ENCODE measurements at places on chromosomes 7 and 10.

DNA sequence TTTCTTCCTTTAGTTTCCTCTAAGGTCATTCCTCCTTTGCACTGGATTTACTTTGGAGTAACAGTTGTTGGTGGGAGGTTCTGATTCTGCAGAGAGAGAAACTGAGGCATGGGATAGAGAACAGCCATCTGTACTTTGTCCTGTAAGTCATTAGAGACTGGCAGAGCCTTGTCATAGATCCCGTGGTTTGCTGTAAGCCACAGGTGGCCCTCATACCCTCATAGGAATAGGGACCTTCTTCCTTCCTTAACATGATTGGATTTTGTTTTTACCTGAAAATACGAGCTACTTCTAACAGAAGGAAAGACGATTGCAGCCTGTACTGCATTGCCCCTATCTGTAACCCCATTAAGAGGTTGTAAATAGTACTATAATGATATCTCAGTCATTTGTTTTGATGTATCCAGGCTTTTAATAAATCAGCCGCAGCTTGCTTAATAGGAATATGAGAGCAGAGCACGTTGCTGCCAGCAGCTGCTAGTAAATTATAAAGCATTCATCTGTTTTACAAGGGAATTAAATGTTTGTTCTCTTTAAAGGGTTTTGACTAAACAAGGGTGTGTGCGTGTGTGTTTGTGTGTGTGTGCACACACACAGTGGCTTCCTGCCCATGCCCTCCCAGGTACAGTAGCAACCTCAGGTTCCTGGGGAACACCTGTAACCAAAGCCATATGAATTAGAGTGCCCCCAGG lies 249.8 kb downstream of the AUTS2 start:
- no peak for DNase-seq

- no peak for DNase-seq
Measured at GRCh38 chr10:36469585-36469984, 655.8 kb upstream of the ANKRD30A start.

DNA sequence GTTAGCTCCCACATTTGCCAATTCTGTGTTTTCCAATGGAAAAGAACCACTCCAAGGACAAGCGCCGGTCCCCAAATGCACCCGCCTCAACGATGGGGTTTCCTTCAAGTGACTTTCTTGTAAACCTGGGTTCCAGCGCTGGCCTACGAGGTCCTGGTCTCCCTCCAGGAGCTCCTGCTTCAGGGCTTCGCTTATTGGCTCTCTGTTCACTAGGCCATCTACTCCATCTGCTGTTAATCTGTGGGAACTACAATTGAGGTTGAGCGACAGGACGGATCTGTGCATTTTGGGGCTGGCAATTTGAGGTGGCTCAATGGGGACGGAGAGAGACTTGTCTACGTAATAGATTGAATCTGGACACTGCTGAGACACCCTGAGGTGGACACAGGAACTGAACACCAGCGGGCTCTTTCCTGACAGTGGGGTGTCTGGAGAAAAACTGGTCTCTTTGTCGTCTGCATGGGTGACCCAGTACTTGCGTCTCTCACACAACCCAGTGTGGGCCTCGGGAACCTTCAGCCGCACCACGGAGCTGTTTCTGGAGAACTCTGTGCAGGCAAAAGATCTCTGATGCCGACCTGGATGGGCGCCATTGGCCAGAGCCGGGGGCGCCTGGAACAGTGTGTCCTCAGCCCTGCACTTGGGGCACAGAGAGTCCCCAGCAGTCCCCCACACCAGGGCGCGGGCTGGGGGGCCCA lies 115.9 kb upstream of the ADAM12 start:
- DNase-seq, result peak; percentile 1

DNA sequence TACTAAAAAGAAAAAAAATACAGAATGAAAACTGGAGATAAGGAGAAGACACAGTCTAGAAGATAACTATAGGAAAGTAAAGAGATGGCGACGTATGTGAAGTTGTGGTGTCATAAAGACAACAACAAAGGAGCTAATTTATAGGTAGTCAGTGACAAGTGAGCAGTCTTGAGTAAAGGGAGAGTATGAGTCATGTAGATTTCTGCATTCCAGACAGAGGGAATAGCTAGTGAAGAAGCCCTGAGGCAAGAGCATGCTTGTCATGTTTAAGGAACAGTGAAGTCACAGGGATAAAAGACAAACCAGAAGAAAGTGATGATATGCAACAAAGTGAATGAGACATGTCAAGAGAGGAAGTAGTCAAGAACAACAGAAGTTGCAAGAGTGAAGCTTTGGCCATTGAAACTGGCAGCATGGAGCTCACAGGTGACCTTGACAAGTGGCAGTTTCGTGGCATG lies 2.3 kb upstream of the MIOS start:
- DNase-seq, result no peak

GRCh38 chr7:49099587-49100326 lies 175.4 kb downstream of the CDC14C start:
- no peak for DNase-seq

- no peak for DNase-seq
Measured at GRCh38 chr10:26310361-26310760, 93.8 kb downstream of the GAD2 start.

DNA sequence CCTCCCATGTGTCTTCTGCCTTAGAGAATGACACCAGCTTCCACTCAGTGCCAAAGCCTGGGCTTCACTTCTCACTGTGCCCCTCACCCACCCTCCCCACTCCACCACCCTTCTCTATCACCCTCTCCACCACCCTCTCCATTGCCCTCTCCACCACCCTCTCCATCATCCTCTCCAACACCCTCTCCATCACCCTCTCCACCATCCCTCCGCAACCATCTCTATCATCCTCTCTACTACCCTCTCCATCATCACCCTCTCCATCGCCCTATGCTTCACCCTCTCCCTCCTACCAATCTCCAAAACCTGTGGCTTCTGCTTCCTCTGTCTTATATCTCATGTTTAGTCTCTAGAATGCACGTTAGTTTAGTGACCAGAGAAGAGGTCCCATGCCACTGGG lies 91.0 kb upstream of the TMEM72 start:
- DNase-seq, result no peak

GRCh38 chr10:102395400-102396316 lies at the start of gene NFKB2:
NFKB2 (plus strand) TSS chr10:102395705; CDS start chr10:102395960, 255 bp downstream.
- DNase-seq, result peak; percentile 89

DNA sequence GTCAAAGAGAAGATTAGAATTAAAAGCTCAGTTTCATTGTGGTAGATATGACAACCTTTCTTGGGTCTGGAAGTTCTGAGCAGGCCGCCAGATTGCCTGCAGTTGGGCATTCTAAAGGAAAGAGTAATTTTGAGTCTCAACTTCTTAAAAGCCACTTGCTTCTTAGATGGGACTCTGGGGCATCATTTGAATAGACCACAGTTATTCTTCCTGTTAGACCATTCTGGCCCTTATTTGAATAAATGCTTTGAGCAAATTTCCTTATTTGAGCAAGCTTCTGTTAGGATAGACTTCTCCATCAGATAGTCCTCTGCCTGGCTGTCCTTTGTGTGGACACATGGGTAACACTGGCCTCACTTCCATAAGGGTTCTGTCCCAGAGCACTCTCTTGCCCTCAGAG lies 40.2 kb downstream of the SND1 start:
- no peak for DNase-seq

GRCh38 chr7:47083476-47084250 lies 498.2 kb downstream of the TNS3 start:
- DNase-seq, result no peak

DNA sequence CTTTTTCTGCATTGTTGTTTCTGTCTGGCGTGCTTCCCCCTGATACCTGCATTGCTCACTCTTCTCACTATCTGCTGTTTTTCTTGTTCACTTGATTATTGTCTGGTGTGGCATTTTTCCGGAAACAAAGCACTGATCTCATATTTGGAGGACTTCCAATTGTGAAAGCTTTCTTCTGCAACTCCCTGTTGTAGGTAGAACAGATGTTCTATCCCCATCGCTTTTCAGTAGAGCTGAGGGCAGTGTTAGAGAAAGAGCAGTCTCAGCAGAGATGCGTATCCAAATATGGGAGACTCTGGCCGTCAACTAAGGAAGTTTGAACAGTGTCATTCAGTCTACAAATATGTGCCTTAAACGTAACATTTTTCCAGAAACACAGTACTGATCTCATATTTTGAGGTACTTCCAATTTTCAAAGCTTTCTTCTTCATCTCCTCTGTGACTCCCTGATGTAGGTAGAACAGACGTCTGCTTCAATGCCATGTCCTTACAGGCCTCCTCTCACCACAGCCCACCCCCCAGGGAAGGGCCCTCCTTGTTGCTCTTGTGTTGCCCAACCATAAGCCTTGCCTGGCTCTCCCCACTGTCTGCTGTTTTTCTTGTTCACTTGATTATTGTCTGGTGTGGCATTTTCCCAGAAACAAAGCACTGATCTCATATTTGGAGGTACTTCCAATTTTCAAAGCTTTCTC lies 27.1 kb upstream of the GJD4 start:
- DNase-seq, result no peak

DNA sequence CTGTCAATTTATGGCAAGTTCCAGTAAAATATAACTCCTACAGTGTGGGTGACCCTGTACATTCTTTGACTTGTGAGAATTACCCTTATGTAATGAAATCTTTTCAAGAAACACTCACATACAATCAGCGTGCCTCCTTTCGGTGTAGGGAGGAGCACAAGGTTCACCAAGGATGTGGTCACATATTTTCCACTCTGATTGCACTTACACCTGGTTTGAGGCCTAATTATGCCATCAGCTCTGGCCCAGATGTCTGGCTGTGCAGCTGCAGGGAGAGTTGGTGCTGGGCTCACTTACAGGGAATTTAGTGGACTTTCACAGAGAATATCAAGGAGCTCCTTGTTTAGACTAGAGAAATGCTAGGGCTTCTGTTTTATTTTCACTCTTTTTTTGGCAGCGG lies 146.0 kb upstream of the STEAP4 start:
- DNase-seq, result no peak

DNA sequence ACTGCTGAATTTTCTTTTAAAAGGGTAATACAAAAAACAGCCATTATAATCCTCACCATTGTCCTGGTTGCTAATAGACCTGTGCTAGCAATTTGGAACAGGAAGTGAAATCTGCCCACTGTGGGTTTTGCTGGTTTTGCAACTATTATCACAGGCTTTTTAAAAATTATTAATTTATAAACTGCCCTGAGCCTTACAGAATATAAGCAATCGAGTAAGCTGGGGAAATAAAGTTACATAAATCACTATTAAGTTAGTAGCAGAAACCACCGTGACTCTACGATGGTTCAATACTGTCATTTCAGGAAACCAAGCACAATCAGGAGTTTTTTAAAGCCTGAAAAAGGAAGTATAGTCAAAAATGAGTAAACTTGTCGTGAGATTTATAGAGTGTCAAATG lies 62.3 kb downstream of the TMEM26 start:
- no peak for DNase-seq

DNA sequence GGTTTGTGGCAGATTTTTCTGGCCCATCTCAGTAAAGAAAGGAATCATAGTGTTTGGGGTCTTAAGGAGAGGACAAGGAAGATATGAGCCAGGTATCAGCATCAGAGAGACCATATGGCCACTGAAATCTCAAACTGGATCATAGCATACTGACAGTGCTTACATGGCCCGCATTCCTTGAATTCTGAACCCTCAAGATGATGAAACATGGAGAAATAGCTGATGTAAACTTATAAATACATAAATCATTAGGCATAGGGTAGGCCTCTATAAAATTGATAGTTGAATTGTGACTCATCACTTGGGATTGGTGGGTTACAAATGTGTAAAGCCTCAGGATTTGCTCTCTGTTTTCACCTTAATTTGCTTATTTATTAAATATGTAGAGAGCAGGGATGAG lies 688.5 kb downstream of the CNTNAP2 start:
- no peak for DNase-seq

DNA sequence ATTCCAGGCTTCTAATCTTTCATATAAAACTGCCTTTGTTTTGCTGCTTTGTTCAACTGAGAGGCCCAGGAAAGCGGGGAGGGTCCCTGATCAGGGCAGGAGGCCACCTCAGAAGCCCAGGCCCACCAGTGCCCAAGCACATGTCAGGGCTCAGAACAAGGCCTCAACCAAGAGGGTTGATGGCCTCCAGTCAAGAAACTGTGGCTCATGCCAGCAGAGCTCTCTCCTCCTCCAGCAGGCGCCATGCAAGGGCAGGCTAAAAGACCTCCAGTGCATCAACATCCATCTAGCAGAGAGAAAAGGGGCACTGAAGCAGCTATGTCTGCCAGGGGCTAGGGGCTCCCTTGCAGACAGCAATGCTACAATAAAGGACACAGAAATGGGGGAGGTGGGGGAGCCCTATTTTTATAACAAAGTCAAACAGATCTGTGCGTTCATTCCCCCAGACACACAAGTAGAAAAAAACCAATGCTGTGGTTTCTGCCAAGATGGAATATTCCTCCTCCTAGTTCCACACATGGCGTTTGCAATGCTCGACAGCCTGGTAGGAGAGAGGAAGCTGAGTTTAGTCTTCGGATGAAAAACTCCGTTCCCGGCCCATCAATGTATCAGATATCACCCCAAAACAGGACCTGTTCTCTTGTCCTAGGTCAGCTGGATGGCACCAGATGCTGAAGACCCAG lies 34.0 kb downstream of the PSAP start:
- DNase-seq, result no peak

- DNase-seq, result no peak
Measured at GRCh38 chr10:116112232-116113231, 160.5 kb downstream of the GFRA1 start.

DNA sequence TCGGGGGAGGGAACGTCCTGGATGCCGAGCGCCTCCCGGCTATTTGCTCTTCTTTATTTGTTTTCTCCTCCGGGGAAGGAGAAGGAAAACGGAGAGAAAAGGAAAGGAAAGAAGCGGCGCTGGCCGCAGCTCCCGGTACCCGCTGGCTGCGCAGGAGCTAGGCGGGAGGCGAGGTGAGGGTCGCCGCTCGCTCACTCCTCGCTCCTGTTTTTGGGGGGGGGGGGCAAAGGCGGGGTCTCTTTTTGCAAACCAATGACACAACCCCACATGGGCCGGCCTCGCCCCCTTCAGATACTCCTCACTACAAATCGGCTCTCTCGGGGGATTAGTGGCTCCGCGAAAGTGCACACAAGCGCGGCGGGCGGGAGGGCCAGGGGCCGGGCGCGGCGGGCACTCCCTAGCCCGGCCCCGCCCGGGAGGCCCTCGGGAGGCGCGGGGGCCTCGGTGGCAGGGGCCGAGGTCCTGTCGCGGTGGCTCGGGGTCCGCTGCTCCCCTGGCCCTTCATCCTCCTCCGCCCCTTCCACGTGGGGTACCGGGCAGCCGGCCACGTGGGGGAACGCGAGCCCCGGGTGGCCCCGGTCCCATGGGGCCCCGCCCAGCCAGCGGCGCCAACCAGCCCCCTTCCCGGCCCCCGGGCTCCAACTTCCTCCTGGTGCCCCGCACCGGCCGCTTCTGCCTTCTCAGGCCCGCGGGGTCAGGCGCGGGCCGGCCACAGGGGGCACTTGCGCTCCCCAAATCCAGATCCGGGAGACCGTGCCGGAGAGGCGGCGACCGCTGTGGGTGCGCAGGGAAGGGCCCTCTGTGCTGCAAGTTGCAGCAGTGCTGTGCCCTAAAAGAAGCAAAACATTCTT lies 718 bp upstream of the CTBP2 start:
- DNase-seq, result peak; percentile 22

DNA sequence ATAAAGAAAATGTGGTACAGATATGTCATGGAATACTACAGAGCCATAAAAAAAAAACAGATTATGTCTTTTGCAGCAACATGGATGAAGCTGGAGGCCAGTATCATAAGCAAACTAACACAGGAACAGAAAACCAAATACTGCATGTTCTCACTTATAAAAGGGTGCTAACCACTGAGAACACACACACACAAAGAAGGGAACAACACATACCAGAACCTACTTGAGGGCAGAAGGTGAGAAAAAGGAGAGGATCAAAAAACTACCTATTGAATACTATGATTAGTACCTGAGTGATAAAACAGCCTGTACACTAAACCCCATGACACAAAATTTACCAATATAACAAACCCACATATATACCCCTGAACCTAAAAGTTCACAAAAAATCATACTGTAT lies 144.6 kb downstream of the TPK1 start:
- no peak for DNase-seq

GRCh38 chr7:41870461-41871138 lies 167.7 kb upstream of the INHBA start:
- no peak for DNase-seq

All from activated T-cell treated with anti-CD3 and anti-CD28 coated beads for 48 hours (primary cell).